ENCODE measurements at places on chromosomes 4 and X. TPM values are rescaled to one million over a fixed set of nuclear protein-coding genes. Genes with fewer than 3 reads are reported as not detected.

Gene SEL1L3
- total RNA-seq = 8.5 TPM

Gene SPRY1
- total RNA-seq = 16.0 TPM

Gene TMEM47
- 0.92 TPM for total RNA-seq

Gene SLC9B1
- total RNA-seq = 0.28 TPM

Gene DCAF8L2
- total RNA-seq = not detected

Gene HTATSF1
- total RNA-seq = 18.9 TPM

Gene PPEF2
- total RNA-seq = not detected

DNA sequence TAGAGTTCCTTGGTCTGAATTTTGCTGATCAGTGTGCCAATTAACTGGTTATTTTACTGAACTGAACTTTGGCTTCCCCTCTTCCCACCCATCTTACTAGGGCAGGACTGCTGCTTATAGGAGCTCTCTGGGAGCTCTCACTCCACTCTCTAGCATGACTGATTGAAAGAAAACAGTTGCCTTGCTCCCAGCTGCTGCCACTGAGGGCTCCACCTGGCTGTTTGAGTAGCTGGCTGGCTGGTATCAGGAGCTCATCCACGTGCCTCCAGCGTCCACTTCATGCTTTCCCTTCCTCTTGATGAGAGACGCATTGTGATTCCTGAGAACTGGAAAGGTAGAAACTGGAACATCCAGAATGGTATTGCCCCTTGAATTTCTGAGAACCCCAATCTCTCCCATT lies 73.0 kb upstream of the KLHL13 start:
- no peak for ATAC-seq

GRCh38 chrX:133983974-133984845 lies 1.2 kb downstream of the GPC3 start:
- ATAC-seq = no peak

GRCh38 chr4:101418055-101418454 lies 70.7 kb upstream of the PPP3CA start:
- ATAC-seq = no peak

DNA sequence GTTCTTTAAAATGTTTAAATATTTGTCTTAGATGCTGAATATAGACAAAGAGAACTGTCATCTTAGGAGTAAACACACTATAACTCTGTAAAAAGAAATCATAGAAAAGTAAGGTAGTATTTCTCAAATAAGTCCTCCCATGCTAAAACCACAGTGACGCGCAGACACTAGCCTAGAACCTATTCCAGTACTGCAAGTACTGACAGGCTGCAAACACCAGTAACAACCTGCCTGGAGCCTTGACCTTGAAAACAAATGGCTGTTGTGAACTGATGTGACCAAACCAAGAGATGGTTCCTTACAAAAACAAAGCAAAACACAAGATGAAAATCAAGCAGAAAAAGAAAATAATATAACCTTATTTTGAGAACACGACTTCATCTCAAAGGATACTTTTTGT lies 8.5 kb downstream of the TIFA start:
- peak; percentile 73 for ATAC-seq

- no peak for ATAC-seq
Measured at GRCh38 chrX:153924149-153924861, 1.8 kb downstream of the ARHGAP4 start.

GRCh38 chr4:85736571-85736970 lies 261.6 kb downstream of the ARHGAP24 start:
- no peak for ATAC-seq

- no peak for ATAC-seq
Measured at GRCh38 chr4:100836929-100837328, 319.1 kb upstream of the EMCN start.

DNA sequence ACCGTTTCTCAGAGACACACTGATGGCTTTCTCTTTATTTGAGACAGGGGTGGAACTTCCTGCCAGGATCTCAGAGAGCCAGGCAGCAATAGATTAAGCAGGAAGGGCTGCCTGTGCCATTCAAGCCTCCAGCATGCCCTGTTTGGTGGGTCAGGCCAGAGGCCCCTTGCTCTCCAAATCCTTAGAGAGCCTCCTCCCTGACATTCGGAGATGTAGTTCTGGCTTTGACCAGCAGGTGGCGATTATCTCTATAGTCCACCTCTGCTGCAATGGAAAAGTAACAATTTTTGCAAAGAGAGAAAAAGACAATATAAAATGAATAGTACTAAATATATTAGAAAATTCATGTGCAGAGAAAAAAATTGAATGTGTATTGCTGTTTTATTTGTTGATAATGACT lies 93.9 kb downstream of the NXF2B start:
- ATAC-seq = no peak

DNA sequence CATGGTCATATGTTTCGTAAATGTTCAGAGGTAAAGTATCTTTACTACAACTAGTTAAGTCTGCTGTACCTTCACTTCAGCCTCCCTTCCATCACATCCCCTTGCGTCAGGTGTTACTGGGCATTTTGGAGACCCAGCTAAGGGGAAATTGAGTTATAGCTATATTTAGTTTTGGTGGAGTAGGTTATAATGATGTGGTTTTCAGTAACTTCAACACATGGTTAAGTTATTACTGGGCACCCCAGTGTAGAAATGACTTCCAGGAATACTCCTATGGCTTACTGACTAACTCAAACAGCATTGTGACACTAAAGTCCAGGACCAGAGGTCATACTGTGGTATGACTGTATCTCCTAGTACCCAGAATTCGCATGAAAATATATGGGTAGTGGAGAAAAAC lies 23.4 kb upstream of the ACSL1 start:
- no peak for ATAC-seq

GRCh38 chrX:72735561-72735960 lies 21.5 kb upstream of the PHKA1 start:
- ATAC-seq = no peak

- ATAC-seq = no peak
Measured at GRCh38 chrX:45017946-45018345, 145.0 kb downstream of the KDM6A start.

GRCh38 chr4:110787109-110787508 lies 164.2 kb upstream of the PITX2 start:
- ATAC-seq = no peak

GRCh38 chrX:133413218-133413925 lies 1.9 kb downstream of the GPC4 start:
- ATAC-seq = no peak

Measured in esophagus mucosa (tissue), 1 donor.